ENCODE measurements at places on chromosomes 2 and 18. TPM values are rescaled to one million over a fixed set of nuclear protein-coding genes. Genes with fewer than 3 reads are reported as not detected.

DNA sequence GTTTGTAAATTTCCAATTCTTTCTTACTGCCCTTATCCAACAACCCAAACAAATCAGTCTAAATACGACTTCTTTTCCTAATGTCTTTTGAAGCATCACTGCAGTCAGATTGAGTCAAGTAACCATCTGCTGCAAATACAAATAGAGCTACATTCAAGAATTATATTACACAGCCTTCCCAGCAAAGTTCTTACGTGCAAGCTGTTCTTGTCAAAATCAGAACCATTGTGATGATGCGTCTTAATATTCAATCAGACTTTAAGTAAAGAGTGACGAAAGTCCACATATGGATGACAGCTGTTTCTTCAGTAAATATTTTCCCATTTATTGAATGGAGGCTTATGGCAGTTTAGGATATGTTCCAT is 943.8 kb downstream of the LRP1B start:
- no peak for DNase-seq

VSNL1 gene
- polyA plus RNA-seq, result 4.7 TPM

GRCh38 chr2:181063696-181064095 is 83.3 kb downstream of the UBE2E3 start:
- DNase-seq, result no peak

DSC1 gene
- 20.0 TPM for polyA plus RNA-seq

DNA sequence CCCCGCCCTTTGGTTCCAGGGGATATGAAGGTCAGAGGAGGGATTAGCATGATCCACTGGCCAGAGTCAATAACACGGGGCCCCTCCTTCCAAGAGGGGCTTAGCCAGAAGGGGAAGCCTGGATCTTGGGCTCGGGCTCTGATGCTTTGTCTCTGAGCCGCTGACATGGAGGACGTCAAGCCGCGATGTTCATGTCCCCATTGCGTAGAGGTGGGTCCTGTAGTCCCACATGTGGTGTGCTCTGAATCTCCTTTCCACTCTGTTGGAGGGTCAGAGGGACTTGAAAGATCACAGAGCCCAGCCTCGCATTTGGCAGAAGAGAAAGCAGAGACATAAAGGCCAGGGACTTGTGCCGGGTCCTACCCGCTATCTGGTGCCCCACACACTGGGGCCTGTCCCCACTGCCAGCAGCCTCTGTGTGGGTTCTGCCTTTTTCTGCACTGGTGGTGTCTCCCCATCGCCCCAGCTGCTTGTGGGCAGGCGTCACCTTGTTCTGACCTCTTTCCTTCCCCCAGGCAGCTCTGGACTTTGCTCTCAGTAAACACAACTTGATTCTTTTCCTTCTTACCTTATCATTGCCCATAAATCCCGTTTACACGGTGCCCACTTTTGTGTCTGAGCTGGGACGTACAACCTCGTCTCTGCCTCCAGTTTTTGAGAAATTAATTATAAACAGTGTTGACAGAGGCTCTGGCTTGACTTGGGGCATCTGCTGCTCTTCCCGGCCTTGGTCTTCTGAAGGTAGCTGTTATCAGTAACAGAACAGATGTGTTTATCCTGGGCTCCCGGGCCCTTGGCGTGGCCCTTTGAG is 48.8 kb downstream of the SH3BP4 start:
- DNase-seq, result no peak

CLEC4F gene
- polyA plus RNA-seq, result not detected

- DNase-seq, result no peak
Observed at GRCh38 chr2:109636317-109636716, 22.2 kb downstream of the SOWAHC start.

KIF1A gene
- 4.2 TPM for polyA plus RNA-seq

SERPINB12 gene
- 1.2 TPM for polyA plus RNA-seq

PLEKHH2 gene
- 11.9 TPM for polyA plus RNA-seq

CABYR gene
- polyA plus RNA-seq, result not detected

CD8A gene
- not detected for polyA plus RNA-seq

DNA sequence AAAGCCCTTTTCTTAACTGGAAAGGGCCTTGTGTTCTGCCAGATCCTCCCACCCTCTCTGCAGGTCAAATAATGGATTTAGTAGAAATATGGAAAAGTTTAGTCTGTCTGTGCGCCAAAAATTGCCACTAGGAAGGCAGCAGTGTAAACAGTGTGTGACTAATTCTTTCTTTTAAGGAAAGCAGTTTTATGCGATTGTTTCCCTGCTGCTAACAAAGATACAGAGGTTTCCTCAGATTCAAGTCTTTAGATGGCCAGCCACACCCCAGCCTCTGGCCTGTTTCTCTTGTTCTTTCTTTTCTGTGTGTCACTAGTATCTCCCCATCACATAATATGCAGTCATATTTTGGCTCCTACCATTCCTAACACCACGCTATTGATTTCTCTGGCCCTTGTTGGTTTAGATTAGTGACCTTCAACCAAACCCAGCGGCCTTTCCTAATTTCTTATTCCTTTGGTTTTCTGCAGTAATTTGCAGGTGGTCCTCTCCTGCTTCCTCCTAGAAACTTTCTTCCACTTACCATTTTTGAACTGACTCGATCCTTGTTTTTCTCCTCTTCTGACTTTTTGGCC is 157.4 kb downstream of the LTBP1 start:
- no peak for DNase-seq

- DNase-seq, result no peak
Observed at GRCh38 chr2:17822445-17823117, 6.3 kb downstream of the MSGN1 start.

GRCh38 chr2:235956281-235956970 is 211.8 kb downstream of the GBX2 start:
- no peak for DNase-seq

GPR45 gene
- not detected for polyA plus RNA-seq

SLC11A1 gene
- polyA plus RNA-seq, result 0.22 TPM

DNA sequence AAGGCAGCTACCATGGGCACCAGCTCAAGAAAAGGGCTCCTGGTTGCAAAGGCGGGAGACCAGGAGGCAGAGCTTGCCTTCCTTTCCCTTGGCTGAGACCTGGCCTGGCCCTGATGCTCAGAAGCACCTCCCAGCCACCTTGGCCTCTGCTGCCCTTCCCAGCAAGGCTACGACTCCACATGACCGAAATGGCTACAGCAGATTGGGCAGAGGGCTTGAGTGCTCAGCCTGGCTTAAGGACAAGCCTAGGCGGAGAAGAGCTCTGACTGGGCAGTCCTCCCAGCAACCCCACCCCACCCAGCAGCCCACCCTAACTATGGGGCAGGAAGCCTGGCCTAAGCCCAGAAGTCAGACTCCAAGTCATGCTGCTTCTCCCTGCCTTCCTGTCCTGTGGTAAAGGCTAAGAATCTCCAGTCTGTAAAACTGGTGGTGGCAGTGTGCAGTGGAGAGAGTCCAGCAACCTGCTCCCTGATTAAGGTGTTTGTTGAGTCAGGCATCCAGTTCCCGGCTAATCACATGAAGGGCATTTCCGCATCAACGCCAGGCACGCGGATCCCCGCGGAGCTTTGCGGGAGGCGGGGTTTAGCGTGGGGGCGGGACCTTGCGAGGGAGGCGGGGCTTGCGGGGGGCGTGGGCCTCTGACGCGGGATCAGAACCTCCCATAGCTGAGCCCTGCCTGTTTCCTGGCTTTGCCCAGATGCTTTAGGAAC is 256.0 kb downstream of the BCL11A start:
- no peak for DNase-seq

GRCh38 chr2:188330316-188331053 is 38.8 kb downstream of the GULP1 start:
- no peak for DNase-seq

DNA sequence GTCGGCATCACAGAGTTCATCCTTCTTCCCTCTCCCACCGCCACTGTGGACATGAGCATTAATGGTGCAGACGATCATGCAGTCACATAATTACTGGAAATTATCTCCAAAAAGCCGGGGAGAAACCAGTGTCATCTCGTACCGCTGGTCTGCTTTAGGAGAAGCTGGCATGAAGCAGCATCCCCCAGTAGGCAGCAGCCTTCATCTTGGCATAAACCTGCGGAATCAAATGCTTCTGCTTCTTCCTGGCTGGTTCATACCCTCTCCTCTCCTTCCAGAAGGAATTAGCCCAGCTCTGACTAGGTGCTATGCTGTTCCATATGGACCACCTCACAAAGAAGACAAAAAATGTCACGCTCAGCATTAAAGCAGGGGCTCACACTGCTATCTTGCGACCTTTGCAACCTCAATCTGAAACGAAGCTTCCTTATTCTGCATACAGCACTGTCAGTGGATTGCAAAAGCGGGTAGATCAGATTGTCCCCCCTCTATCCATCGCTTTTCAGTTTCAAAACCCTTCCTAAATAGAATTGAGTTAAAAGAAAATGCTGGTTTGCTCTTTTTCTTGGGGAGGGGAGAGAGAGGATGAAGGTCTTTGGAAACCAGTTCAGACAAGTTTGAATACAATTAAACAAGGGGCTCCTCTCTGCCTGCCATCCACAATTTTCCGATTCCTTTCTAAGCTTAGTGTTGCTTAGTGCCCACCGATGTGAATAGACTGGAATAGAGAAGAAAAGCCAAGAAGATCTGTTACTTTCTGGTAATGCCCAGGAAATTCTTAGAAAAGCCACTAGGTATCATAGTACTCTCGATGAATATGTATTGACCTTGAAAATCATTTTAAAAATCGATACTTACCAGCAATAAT is 212.1 kb upstream of the ZNF521 start:
- no peak for DNase-seq

TM4SF20 gene
- polyA plus RNA-seq, result not detected

NTSR2 gene
- not detected for polyA plus RNA-seq

DNA sequence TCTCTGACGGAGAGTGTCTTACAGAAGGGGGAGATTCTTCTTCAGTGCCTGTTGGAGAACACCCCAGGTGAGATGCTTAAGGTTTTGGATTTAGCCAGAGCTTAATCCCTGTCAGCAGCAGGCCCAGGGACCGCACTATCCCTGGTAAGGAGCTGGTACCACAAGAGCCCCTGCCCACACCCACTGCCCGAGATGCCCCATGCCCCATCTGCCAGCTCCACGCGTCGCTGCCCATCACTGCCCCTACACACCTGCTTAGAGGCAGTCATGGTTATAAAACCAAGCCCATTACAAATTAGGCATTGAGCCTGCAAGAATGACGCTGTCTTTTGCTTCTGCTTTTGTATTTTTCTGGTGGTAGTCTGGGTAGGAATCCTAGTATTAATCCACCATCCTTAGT is 21.7 kb downstream of the CEP68 start:
- DNase-seq, result no peak

ZRANB3 gene
- polyA plus RNA-seq, result 7.6 TPM

GRCh38 chr18:3611313-3612090 is 161.5 kb downstream of the TGIF1 start:
- peak; percentile 59 for DNase-seq

WDR12 gene
- polyA plus RNA-seq, result 55.8 TPM

CD8B2 gene
- polyA plus RNA-seq, result 0.12 TPM

GRCh38 chr2:230891509-230891908 is 26.8 kb downstream of the ITM2C start:
- DNase-seq, result no peak

ID2 gene
- not detected for polyA plus RNA-seq

MAPK4 gene
- 13.7 TPM for polyA plus RNA-seq

CNTNAP5 gene
- polyA plus RNA-seq, result 0.23 TPM

- no peak for DNase-seq
Observed at GRCh38 chr2:3238951-3239841, 138.4 kb downstream of the EIPR1 start.

MAP2 gene
- 10.8 TPM for polyA plus RNA-seq

PTPRN gene
- polyA plus RNA-seq, result 0.17 TPM

PCARE gene
- 0.53 TPM for polyA plus RNA-seq

DNA sequence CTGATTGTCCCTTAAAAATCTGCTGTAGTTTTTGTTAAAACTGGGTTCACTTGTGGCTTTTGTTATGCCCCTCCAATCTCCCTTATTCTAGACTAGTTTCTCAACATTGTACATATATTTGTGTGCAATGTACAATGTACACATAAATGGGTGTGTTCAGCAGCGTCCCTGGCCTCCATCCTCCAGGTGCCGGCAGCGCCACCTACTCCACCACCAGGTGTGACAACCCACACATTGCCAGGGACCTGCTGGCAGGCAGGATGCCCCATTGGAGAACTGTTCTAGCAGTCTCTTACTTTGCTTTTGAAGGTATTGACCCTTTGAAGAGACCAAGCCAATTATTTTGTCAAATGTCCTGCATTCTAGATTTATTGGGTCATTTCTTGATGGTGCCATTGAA is 75.4 kb downstream of the SH3RF3 start:
- no peak for DNase-seq

DNA sequence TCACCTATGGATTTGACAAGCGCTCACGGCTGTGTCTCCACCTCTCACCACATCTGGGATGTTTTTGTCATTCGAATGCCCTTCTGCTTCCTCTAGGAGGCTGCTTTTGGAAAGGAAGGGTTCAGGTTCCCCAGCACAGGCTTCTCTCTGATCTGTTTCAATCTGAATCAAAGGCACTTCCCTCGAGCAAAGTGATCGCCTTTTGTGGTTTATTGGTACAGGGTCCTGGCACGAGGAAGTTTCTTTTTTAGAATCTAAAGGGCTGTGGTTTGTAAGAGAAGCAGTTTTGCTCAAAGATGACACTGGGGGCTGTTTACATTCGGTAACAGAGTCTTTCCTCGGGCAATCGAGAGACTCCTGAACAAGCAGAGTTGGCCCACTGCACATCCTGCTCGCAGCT is 145.0 kb downstream of the DAW1 start:
- no peak for DNase-seq

GRCh38 chr2:37377187-37377532 is 32.7 kb downstream of the QPCT start:
- peak; percentile 60 for DNase-seq

GRCh38 chr2:155157065-155157464 is 458.6 kb downstream of the KCNJ3 start:
- DNase-seq, result no peak

GRCh38 chr2:177029501-177029900 is 183.1 kb upstream of the HNRNPA3 start:
- DNase-seq, result no peak

DNA sequence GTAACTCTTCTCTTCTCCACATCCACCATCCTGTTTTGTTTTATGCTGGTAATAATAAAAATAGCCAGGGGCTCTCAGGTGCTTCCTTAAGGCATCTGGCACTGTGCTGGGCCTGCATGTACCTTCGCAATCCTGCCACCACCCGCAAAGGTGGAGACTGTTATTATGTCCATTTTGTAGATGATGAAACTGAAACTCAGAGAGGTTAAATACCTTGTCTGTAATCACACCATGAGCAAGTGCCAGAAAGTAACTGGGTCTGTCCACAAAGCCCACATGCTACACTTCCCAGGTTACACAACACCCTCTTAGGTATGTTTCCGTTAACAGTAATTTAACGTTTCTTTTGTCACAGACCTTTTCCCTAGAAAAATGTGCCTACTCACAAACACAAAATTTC is 27.0 kb downstream of the NRP2 start:
- DNase-seq, result no peak

GRCh38 chr2:190649798-190650390 is 1.0 kb downstream of the NAB1 start:
- peak; percentile 67 for DNase-seq
